ENCODE measurements at places on chromosomes 3 and 15.

- DNase-seq = no peak
Measured at GRCh38 chr3:192980632-192981031, 63.0 kb upstream of the MB21D2 start.

- DNase-seq = no peak
Measured at GRCh38 chr3:8341821-8342247, 159.8 kb upstream of the LMCD1 start.

DNA sequence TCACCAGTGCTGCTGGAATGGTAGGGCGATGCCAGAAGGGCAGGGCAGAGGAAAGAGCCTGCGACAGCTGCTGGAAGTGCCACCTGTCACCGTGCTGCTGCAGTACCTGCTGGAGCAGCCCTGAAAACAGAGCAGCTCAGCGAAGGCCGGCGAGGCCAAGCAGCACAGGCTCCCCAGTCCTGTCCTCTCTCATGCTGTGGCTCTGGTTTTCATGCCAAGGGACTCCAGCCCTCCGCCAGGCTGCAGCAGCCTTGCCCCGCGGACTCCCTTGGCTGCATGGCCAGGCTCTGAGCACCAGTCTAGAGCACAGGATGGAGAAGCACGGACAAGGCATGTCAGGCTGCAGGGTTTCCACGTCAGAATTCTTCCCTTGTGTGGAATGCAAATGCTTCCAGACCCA lies 43.9 kb downstream of the ADCY5 start:
- no peak for DNase-seq

DNA sequence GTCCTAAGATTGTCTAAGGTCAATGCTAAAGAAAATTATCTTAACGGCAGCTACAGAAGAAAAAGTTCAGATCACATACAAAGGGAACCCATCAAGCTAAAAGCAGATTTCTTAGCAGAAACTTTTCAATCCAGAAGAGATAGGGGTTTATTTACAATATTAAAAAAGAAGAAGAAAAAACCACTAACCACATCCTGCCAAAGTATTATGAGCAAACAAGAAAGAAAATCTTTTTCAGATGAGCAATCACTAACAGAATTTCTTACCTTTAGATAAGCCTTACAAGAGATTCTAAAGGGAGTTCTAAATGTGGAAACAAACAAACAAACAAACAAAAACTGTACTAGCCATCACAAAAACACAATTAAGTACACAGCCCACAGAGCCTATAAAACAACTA lies 1015.8 kb upstream of the EPHA6 start:
- no peak for DNase-seq

GRCh38 chr3:44111482-44111881 lies 130.2 kb upstream of the TOPAZ1 start:
- DNase-seq = no peak

DNA sequence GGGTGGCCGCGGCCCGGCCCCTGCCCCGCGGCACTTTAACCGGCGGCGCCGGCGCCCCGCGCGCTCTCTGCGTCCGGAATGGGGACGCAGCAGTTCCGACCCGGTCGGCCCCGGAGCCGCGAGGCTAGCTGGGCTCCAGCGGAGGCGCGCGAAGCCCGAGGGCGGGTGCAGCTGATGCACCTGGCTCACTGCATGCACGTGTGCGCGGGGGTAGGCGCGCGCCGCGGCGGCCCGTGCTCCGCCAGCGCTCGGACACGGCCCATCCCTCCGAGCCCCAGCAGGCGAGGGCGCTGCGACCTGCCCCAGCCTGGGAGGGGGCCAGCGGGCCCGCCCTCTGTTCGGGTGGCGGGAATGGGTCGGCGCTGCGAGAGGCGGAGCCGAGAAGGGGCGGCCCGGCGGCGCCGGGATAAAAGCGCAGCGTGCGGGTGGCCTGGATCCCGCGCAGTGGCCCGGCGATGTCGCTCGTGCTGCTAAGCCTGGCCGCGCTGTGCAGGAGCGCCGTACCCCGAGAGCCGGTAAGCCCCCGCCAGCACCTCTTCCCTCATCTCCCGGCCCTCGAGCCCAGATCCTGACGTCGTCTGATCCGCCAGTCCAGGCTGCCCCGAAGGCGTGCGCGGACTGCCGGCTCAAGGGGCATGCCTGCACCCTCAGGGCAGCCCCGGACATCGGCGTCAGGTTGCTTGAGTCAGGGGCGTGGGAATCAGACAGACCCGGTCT lies at the start of the genes CHDH and IL17RB:
TSS of gene CHDH (minus strand) at position 286 of the 717 bp plus-strand sequence. CDS start 22,411 bp downstream, outside the sequence.
TSS of gene IL17RB (plus strand) at position 435 of the 717 bp plus-strand sequence. CDS start at position 456, 21 bp downstream.
- DNase-seq = peak; percentile 45

- DNase-seq = no peak
Measured at GRCh38 chr3:162122405-162122804, 625.8 kb downstream of the OTOL1 start.

GRCh38 chr15:77773903-77774302 lies 141.2 kb upstream of the LINGO1 start:
- DNase-seq = no peak

GRCh38 chr3:53944028-53944427 lies 52.4 kb upstream of the SELENOK start:
- peak; percentile 6 for DNase-seq

GRCh38 chr3:195447201-195447600 lies 4.4 kb upstream of the ACAP2 start:
- DNase-seq = no peak

GRCh38 chr15:98767692-98768091 lies 119.4 kb downstream of the IGF1R start:
- no peak for DNase-seq

All from erythroblast (primary cell).